ENCODE measurements at places on chromosomes 16 and 17.

GRCh38 chr16:83116274-83116892 lies 489.6 kb downstream of the CDH13 start:
- DNase-seq: no peak

GRCh38 chr17:62707425-62707739 lies 79.9 kb downstream of the MRC2 start:
- no peak for DNase-seq

- no peak for DNase-seq
Measured at GRCh38 chr17:36911001-36911400, 26.3 kb upstream of the LHX1 start.

GRCh38 chr17:57781386-57782061 lies 36.4 kb upstream of the CCDC182 start:
- DNase-seq: no peak

DNA sequence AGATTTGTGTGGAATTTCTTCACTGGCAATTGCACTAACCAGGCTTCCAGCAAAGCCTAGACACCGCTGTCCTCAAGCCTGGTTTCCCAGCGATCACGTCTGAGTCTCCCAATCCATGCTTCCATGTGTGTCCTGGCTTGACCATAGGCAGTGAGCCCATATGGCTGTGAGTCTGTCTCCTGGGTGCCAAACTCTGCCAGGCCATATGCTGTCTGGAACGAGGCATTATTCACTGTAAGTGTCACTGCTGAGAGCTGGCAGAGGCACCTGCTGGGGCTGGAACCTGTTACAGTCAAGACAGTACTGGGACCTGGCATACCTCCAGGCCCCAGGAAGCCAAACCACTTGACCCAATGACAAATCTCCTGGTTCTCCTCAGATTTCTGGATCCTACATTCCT lies 60.4 kb downstream of the HS3ST2 start:
- DNase-seq: no peak

All from GM12891 (cell line).